ENCODE measurements at places on chromosomes 6 and 20.

GRCh38 chr6:31096656-31097055 lies 15.7 kb downstream of the C6orf15 start:
- no peak for DNase-seq

DNA sequence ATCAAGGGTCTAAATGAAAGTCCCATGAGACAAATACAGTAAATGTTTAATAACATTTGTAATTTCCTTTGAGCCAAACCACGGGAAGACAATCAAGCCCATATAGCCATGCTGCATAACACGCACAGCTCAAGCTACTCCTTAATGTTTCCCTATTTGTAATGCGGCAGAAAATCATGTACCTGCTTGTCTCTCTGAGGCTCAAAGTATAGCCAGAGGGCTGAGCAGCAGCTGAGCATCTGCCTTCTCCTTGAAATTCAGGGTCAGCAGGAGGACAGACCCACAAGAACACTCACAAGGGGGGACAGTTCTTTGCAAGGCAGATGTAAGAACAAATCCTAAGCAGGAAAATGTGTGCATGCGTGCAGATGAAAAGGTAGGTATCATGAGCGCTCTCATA lies 45.8 kb upstream of the JARID2 start:
- DNase-seq, result no peak

GRCh38 chr20:13430346-13431002 lies 208.3 kb downstream of the TASP1 start:
- DNase-seq, result peak; percentile 41

DNA sequence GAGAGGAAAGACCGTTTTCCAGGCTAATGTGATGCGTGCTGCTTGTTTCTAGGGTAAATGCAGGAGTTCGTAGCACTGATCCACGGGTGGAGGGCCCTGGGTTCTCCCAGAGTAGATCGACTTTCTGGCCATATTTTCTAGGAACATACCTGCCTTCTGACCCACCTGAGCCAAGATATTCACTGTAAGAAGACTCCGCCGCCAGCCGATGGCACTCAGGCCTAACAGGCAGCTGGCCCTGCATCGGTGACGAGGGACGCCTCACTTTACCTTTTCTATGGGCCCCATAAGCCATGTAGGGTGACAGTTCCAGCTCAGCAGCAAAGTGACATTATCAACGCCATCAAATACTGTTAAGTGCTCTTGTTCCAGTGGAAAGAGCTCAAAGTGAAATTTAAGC lies 30.2 kb upstream of the FRMD1 start:
- no peak for DNase-seq

DNA sequence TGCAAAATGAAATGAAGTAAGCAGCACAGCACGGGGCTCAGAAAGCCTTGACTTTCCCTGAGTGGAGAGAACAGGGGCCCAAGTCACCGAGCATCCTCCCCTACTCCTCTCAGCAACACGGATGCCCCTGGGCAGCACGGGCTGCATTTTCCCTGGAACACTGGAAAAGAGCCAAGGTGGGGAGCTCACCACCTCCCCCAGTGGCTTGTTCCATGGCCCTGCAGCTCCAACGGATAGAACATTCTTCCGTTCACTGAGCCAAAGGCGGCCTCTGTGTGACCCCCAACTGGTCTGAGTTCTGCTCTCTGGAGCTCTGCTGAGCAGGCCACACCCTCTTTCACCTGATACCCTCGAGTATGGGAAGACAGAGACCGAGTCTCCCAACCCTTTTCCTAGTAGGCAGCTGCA lies 20.8 kb upstream of the EMILIN3 start:
- peak; percentile 33 for DNase-seq

DNA sequence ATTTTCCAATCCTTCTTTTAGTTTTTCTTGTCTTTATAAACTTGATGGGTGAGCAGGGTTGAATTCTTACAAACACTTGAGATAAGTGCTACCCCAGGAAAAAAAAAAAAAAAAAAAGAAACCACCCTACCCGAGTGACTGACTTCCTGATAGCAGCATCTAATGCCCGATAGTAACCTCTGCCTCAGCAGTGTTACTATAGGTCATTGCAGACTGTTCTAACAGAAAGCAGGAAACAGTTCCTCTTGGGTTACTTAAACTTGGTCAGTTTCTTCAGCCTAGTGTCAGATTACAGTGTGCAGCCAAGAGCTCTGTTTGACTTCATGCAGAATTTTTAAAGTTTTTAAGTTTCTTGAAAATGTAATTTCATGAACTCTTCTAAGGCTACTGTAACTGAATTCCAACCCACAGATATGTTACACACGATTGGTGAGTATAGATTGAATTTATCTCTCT lies 2.1 kb downstream of the MYLIP start:
- DNase-seq, result peak; percentile 73

DNA sequence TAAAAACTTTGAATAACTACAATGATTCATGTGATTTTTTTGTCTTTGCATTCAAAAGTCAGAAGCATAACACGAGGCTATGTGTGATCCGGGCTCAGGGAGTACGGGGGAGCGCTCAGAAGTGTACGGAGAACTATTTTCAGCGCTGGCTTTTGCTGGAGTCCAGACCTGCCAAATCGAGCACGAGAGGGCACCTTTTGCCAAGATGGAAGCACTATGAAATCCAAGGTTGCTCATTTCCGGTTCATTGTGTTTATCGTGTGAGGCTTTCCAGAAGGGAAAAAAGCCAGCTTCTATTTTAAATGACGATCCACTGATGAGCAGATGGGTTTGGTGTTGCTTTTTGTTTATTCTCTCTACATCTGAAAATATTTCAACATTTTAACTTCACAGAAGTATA lies 11.3 kb downstream of the RAMACL start:
- no peak for DNase-seq

DNA sequence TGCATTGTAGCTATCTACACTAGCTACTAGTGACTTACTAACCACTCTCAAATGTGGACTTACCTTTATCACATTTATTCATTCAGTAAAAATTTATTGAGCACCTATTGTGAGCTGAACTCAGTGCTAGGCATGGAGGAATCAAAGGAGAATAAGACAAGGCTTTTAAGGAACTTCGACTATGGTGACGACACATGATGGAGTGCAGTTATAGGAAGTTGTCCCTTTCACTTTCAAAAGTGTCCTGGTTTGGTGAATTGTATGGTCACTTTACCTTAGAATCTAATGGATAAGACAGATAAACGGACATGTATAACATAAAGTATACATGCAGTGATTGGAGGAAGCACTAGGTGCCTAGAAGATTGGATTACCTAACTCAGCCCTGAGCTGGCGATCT lies 4.3 kb downstream of the AKAP7 start:
- DNase-seq, result no peak

DNA sequence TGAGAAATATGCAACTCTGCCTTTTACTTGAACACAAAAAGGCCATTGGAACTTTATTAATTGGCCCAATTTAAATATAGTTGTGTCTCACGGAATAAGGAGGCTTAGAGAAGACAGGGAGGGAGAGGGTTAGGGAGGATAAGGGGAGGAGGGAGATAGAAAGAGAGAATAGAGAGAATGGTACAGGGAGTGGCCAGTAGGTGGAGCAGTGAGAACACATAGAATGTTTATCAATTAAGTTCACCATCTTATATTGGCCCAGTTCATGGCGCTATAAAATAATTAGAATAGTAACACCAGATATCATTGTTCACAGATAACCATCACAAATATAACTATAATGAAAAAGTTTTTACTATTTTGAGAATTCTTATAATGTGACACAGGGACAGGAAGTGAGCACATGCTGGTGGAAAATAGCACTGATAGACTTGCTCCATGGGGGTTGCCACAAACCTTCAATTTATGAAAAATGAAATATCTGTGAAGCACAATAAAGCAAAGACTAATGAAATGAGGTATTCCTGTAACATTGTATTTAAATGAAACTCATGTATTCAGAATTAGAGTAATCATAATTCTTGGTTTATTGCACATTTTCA lies 374.1 kb upstream of the MANEA start:
- DNase-seq, result peak; percentile 20

- no peak for DNase-seq
Measured at GRCh38 chr20:54023406-54023805, 47.0 kb downstream of the BCAS1 start.

DNA sequence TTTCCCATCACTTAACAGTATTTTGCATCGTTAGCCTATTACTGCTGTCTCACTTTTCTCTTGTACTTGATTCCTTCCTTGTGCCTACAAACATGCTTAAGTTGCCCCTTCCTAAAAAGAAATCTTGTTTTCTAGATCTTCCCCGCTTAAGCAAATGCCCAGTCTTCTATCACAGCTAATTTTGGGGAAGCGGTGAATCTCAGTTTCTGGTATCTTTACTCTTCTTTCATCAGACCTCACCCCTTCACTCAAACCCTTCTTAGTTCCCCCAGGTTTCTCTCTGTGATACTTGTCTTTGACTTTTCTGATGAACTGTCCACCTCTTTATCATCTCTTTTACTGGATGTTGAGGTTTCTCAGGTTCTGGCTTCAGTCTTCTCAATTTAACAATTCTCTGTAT lies 14.2 kb downstream of the VAPB start:
- DNase-seq, result no peak

DNA sequence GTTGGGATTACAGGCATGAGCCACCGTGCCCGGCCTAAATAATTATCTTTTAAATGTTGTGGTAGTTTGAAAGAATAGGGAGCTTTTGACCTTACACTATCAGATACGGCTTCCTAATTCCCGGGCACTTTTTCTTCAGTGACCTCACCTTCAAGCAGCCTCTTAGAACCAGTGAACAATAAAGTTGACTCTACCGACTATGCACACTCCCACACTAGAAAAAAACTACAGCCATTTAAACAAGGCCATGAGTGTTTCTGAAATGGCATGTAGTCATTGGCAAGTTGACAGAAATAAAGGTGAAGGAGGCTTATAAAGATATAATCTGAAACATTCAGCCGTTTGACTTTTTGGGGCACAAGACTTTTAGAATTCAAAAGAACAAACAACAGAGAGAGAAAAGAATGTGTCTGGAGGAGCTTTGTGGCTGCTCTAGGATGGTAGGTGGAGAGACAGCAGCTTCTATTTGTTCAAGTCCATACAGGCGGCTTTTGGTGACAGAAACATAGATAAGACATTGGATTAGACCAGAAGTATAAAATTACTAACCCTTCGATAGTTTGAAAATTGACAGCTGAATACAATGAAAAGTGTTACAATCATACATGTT lies 75.2 kb downstream of the GJA1 start:
- DNase-seq, result no peak

- peak; percentile 51 for DNase-seq
Measured at GRCh38 chr20:38674092-38674764, 50.1 kb upstream of the SLC32A1 start.

DNA sequence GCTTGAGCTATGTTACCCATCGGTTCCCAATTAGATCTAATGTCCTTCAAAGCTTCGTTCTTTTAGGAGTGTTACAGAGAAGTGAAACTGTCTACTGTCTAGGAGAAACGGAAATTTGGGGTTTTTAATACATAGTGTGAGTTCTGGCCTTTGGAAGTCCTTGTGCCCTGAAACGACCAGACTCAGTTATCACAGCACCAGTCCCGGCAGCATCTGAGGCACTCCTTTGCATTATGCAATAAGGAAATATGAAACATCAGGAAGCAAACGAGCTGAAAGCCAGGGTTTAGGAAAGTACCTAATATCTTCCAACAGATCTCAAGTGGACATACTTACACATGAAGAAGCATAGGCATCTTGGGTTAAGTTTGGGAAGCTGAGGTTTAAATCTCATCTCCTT lies 61.8 kb upstream of the ADGRF1 start:
- peak; percentile 14 for DNase-seq

- DNase-seq, result peak; percentile 91
Measured at GRCh38 chr6:30556906-30557682, at the start of gene PRR3. TSS of gene PRR3 (plus strand) at chr6:30557295. CDS start at chr6:30557345, 50 bp downstream.

DNA sequence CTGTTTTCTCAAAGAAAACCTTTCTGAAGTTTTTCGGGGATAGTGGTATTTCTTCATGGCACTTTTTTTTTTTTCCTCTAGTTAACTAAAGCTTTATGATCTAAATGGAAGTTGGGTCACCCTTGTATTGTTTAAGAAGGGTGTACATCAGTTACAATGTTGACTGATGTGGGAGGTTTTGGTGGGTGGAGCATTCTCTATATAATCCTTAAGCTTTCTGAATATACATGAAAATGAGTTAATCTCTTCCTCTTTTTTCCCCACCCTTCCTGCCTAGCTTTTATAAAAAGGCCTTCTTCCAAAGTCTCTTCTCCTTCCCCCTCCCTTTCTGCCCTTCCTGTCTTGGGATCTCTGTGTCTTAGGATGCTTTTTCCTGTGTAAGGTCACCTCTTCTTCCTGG lies 47.2 kb downstream of the DHX35 start:
- DNase-seq, result no peak

DNA sequence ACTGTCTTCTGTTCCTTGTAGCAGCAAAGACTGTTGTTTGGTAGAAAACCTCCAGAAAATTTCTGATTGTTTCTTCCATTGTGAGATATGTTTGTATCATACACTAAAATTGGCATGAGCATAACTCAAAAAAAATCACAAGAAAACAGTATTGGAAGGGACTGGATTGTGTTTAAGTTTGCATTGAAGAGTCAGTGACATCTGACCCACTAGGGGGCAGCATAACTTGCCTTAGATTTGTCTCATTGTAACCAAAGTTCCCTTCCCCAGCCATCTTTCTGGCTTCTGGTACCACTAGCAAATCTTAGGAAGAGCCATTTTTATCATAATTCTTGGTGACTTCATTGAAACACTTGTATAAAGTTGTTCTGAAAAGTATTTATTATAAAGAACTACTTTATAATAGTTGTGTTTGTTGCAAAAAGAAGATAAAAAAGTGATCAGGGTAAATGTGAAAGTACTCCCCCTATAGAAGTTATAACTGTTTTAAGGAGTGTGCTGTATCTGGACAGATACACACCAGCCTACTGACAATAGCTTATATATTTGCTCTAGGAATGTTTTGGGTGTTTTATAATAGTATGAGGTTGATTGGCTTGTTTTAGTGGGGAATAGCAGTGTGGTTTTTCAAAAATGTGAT lies 7.7 kb downstream of the CSTF1 start:
- DNase-seq, result peak; percentile 84

DNA sequence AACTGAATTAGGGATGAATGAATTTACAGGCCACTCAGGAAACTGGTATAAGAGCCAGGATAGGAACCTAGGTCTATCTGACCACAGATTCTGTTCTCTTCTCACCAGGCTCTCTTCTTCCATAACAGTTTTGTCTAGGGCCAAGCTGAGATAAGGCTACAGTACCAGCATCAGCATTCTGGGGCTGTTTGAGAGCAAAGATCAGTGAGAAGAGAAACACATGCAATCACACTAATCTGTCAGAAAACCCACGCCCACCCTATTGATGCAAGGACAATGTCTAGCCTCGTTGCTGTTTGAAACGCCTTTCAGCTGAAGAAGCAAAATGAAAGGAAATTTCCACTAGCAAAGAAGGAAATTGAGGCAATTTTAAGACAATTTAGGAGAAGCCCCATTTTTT lies 137.7 kb downstream of the LCA5 start:
- no peak for DNase-seq

- DNase-seq, result peak; percentile 65
Measured at GRCh38 chr6:163226836-163227485, 187.6 kb upstream of the QKI start.

GRCh38 chr6:40996591-40997233 lies 42.3 kb downstream of the UNC5CL start:
- no peak for DNase-seq

- no peak for DNase-seq
Measured at GRCh38 chr6:39221779-39222641, 7.3 kb downstream of the KCNK5 start.

GRCh38 chr20:37781626-37782025 lies 87.8 kb downstream of the CTNNBL1 start:
- peak; percentile 8 for DNase-seq

All from ELR (cell line).